ENCODE measurements at places on chromosomes 16 and 17.

DNA sequence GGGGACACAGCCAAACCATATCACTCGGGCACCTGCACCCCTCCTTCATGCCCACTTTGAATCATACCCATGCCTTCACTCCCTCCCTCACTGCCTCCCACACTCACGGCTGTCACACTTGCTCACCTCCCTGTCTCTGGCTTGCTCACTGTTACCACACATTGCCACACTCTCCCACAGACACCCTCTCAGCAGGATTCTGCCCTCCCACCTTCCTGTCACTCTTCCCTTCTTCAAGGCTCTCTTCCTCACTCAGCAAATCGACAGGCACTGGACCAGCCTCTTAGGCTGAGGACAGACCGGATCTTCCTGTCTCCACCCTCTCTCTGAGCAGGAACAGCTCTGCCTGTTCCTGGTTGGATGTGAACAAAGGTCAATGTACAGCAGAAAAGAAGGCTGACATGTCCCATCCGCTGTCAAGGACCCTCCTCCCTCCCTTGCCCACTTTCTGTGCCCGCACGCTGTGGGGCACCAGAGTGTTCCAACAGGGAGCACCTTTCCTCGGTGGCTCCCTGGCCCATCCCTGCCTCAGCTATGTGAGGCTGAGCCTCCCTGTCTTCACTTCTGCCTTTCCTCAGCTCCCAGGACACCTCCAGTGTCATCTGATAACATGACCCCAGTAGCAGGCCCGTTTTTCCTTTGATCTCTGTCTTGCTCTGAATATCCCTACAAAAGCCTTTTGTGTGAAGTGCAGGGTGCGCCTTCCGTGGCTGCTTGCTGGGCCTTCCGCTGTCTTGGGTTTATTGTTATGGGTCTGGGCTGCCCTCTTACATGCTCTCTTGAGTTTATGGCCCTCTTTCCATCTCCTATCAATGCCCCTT is 47.0 kb downstream of the CCDC182 start:
- DNase-seq: no peak

GRCh38 chr16:57694725-57695679 is at the start of gene DRC7:
Gene DRC7 (plus strand): TSS chr16:57694806. CDS start chr16:57697950, 3,144 bp downstream.
- DNase-seq: no peak

DNA sequence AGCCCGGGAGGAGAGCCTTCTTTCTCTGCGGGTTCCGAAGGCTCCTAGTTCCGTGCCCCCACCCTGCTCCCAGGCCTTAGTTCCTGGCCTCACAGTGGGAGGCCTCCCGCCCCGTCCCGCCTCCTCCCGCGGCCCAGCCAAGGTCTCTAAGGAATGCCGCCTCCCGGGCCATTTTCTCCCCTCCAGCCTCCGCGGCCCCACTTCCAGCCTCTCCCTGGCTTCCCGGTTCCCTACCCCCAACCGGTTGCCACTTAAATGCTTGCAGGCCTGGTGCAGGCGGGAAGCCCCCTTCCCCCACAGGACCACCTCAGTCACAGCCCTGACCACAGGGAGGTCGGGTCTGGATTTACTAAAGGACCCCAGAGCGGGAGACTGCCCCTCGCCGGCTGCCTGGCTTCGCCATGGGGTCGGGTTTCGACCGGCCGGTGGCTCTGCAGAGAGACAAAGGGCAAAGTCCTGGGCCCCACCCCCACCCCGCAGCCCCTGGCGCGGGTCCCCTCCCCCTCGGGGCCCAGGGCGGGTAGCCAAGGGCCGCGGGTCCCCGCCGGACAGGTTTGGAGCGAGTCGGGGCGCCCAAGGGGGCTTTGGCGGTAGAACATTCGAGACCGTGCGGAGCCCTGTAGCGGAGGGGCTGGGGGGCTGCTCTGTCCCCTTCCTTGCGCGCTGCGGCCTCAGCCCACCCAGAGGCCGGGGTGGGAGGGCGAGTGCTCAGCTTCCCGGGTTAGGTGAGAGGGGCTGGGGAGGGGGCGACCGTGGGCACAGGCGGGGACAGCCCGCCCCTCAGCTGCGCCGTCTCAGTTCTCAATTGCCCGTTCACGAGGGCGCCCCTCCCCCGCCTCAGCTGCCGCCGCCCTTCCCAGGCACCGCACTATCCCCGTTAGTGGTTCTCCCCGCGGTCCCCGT is 16.4 kb downstream of the IGF2BP1 start:
- no peak for DNase-seq

DNA sequence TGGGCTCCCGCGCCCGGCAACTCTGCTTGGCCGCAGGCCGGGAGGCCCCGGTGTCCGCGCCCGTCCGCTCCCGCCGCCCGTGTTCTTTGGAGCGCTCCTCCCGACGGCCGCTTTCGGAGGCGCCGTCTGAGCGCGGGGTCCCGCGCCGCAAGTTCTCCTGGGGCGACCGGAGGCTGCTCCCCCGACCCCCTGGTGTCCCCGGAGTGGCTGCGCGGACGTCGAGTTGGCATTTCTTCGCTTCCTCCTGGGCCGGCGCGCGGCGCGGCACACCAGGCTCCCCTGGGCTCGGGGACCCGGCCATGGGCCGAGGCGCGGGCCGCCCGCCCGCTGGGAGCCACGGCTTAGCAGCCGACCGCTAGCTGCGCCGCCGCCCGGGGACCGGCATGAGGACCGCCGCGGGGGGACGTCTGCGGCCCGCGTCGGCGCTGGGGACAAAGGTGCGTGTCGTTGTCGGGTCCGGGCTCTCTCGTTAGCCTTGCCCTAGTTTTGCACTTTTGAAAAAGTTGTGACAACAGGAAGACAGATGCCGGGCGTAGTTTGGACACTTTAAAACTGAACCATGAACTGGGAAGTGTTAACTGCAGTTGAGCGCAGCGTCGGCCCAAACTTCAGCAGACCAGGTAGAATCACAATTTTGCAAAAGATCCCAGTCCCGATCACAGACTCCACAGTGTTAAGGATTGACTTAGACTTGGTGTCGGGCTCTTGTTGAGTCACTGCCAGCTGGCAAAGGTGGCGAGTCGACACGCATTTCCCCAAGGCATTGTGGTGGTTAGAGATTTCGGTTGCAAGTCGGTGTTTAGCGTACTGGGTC is 700 bp downstream of the UBN1 start:
- peak; percentile 31 for DNase-seq

- DNase-seq: no peak
Observed at GRCh38 chr16:22352140-22352539, 22.3 kb downstream of the CDR2 start.

DNA sequence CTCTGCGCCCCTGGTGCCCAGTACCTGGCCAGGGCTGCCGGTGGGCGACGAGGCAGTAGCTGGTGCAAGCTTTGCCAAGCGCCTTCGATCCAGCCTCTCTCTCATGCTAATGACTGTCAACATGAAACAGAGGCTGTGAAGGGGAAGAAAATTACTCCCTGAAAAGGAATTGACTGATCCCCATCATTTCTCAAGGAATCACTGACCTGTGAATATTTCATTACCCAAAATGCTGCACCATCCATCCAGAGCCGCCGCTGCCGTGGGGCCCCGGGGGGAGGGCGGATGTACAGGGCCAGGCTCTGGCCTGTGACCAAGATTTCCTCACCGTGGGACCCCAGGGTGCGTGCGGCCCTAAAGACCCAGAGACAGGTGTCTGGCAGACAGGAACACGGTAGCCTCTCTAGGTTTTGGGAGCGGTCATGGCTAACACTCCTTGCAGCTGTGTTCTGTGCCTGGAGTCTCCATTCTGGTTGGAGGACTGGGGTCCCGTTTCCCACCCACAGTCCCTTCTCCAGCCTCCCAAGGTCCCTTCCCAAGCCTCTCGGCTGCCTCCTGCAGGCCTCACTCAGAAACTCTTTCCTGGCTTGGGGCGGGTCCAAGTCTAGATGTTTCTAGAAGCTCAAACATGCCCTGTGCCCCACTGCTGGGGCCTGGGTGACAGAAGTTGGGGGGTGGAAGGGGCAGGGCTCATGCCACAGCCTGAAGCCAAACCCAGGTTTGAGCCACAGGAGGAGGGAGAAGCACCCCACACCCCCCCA is 73.3 kb downstream of the ENGASE start:
- no peak for DNase-seq

- no peak for DNase-seq
Observed at GRCh38 chr16:59212492-59213024, 478.4 kb upstream of the GOT2 start.

- DNase-seq: no peak
Observed at GRCh38 chr16:3060339-3061127, 4.9 kb upstream of the IL32 start.

DNA sequence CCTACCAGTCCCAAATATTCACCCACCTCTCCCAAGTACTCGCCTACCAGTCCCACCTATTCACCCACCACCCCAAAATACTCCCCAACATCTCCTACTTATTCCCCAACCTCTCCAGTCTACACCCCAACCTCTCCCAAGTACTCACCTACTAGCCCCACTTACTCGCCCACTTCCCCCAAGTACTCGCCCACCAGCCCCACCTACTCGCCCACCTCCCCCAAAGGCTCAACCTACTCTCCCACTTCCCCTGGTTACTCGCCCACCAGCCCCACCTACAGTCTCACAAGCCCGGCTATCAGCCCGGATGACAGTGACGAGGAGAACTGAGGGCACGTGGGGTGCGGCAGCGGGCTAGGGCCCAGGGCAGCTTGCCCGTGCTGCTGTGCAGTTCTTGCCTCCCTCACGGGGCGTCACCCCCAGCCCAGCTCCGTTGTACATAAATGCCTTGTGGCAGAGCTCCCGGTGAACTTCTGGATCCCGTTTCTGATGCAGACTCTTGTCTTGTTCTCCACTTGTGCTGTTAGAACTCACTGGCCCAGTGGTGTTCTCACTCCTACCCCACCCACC is 29.8 kb downstream of the POLR2A start:
- DNase-seq: no peak

- DNase-seq: no peak
Observed at GRCh38 chr16:81004646-81005353, 1.9 kb downstream of the CMC2 start.

DNA sequence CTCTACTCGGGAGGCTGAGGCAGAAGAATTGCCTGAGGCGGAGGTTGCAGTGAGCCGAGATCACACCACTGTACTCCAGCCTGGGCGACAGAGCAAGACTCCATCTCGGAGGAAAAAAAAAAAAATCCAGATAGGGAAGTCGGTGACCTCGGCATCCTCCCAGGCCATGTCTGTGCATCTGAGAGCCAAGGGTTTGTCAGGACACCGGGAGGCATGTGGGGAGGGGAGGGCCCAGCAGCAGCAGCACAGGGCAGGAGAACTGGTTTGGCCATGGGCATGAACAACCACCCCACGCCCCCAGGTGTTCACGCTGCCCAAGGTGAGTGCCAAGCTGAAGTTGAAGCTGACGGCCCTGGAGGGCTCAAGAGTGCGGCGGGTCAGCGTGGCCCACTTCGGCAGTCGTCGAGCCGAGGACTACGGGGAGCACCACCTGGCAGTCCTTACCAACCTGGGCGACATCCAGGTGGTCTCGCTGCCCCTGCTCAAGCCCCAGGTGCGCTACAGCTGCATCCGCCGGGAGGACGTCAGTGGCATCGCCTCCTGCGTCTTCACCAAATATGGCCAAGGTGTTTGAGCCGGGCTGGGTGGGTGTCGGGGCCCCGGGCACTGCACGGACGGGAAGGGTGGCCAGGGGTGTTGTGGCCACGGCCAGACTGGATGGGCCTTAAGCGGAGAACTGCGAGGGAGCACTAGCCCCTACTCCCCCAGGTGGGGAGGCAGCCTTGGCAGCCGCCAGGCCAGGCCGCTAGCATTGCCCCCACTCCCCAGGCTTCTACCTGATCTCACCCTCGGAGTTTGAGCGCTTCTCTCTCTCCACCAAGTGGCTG is 14.7 kb upstream of the MYO15B start:
- no peak for DNase-seq

GRCh38 chr16:84874553-84874952 is 54.8 kb downstream of the CRISPLD2 start:
- no peak for DNase-seq

- no peak for DNase-seq
Observed at GRCh38 chr17:44439168-44439567, 49.7 kb upstream of the ITGA2B start.

DNA sequence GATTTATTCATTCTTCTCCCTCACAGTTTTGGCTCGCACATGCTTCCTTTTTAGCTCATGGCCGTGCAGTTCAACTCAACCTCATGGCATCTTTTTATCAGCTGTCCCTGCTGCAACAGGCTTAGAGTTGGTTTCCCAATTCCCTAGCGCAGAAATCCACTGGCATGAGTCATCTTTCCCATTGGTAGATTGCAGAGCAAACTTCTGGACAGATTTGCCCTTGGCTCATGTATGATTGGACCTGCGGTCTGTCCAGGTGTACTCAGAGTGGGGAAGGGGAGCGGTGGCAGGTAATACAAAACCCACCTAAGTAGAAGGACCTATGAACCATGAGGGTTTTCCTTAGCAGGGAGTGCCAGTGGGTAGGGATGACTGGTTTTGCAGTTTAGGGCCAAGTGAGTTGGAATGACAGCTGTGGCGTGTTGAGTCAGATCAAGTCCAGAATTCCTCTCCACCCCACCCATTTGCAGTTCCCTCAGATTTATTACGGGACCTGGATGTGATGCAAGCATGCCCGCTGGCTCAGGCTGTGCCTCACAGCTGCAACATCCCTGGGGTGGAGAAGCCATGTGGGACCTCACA is 584.7 kb downstream of the WWOX start:
- no peak for DNase-seq

- DNase-seq: no peak
Observed at GRCh38 chr17:18011286-18011685, 27.7 kb downstream of the ATPAF2 start.

DNA sequence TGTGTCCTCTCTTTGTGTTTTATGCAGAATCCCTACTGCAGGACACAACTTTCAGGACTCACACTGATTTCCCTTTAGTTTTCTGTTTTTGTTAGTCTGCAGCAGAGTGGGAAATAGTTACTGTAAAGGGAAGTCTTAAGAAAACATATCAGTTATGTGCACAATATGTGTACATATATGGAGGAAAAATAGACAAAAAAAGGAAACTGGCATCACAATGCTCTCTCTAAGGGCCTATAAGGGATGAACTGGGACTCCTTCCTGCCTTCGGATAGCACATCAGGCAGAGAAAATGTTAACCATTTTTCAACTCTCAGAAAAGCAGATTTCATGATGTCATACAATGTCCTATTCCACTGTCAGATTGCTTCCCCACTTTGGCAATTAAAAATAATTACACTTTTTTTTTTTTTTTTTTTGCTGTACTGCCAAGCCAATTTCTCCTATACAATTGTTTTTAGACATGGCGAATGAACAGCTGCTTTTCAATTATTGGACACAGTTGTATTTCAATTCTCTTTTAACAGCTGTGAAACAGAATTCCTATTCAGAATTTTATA is 112.5 kb upstream of the KCNJ16 start:
- no peak for DNase-seq
